ENCODE measurements at places on chromosomes 6 and 20.

DNA sequence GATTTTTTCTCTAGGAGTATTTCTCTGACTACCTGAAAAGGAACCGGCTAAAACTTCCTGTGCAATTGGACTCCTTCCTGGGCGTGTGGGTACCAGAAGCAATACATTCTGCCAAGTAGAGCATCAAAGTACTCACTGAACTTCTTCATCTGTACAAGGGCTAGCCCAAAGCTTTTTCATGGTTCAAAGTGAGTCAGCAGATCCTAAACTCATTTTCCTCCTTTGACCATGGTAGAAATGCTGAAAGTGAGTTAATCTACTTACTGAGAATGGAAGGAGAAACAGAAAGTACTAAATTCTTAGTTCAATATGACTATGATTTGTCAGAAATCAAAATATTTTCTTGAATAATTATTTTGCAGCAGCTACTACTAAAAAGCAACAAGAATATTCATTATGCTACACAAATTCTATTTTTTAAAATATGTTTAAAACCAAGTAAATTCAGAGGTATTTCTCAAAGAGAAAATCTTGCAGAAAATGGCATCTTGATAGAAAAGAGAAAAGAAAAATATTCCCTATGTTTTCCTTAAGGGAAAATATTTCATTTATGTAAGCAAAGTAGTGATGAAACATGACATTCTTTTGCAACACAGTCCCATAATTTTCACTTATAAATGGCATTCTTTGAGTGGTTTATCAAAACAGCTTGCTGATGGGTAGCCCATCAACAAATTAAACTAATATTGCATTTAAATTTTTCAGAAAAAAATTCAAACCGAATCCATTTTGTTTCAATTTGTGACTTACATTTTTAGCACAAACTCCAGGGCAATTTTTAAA, 3.7 kb upstream of the BEND6 start:
- peak; percentile 41 for DNase-seq

DNA sequence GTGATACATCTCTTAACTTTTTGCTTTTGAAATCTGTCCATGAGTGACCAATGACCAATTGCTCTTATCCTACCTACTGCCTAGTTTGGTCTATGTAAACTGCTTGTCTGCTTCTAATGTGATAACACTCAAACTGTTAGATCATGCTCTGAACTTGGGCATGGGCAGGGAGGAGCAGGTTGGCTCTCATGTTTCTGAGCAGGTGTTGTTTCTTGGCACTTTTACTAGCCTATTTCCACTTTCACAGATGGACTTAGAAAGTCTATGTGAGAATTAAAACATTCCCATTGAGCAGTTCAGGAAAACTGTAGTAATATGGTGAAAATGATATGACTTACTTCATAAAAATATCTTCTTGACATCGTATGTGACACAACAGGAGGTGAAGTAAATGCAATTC, 538.4 kb downstream of the HACE1 start:
- DNase-seq, result no peak

- no peak for DNase-seq
Observed at GRCh38 chr20:32511358-32512046, 73.6 kb downstream of the NOL4L start.

GRCh38 chr6:45302832-45303231, 25.3 kb upstream of the RUNX2 start:
- DNase-seq, result no peak

DNA sequence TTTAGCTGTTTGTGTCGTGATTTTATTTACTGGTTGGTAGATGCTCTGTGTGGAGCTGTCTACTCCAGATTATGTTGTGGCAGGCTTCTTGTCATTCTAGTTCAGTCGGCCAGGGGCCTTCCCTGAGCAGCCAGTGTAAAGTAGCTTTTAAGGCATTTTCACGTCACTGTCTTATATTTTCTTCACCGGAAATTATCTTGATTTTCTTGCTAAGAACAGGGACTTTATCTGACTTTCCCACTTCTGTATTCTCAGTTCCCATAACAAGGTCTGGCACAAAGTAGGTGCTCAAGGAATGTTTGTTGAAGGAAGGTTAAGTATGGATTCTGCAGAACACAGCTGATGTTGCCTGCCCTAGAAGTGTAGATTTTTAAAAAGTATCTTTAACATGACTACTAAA, 868 bp downstream of the LTV1 start:
- no peak for DNase-seq

DNA sequence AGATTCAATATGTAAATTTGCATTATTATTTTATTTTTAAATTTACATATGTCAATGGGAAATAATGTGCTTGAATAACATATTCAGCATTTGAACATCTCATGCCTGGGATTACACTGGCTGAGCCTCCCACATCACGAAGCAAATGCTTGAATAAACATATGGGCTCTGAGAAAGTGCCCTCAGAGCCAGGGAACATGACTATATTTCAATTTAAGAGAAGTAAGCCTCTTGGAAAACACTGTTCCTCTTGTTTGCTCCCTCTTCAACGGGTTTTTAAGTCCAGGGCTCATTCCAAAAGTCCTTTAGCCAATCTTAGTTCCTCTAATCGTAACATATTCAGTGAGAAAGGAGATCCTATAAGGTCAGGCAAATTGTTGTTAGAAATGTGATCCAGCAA, 122.0 kb downstream of the GMPR start:
- DNase-seq, result no peak

GRCh38 chr6:154402081-154402780, 45.6 kb upstream of the IPCEF1 start:
- no peak for DNase-seq

GRCh38 chr20:46253391-46253790, 54.9 kb downstream of the CDH22 start:
- no peak for DNase-seq

- DNase-seq, result no peak
Observed at GRCh38 chr6:127222418-127222817, 44.2 kb upstream of the RNF146 start.

GRCh38 chr20:3753098-3753497, 14.5 kb downstream of the ADISSP start:
- DNase-seq, result peak; percentile 79

- no peak for DNase-seq
Observed at GRCh38 chr20:25021336-25021735, 28.8 kb upstream of the APMAP start.

DNA sequence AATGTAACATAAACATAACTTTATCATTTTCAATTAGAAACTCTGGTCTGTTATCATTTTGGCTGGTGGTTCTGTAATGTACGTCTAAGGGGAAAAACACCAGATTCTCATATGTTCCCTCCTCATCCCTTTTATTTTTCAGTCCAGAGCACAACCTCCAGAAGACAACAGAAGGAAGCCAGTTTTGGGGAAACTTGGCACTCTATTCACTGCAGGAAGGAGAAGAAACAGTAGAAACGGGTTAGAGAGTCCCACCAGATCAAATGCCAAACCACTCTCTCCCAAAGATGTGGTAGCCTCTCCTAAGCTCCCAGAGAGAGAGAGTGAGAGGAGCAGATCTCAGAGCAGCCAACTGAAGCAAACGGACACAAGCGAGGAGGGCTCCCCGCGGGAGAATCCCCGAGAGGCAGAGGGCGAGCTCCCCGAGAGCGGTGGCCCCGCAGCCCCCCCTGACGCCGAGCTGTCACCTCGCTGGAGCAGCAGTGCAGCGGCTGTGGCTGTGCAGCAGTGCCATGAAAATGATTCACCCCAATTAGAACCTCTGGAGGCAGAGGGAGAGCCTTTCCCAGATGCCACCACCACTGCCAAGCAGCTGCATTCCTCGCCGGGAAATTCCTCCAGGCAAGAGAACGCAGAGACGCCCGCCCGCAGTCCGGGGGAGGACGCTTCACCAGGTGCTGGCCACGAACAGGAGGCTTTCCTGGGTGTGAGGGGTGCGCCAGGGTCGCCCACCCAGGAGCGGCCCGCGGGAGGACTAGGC, 117.8 kb downstream of the RTN4IP1 start:
- DNase-seq, result no peak

DNA sequence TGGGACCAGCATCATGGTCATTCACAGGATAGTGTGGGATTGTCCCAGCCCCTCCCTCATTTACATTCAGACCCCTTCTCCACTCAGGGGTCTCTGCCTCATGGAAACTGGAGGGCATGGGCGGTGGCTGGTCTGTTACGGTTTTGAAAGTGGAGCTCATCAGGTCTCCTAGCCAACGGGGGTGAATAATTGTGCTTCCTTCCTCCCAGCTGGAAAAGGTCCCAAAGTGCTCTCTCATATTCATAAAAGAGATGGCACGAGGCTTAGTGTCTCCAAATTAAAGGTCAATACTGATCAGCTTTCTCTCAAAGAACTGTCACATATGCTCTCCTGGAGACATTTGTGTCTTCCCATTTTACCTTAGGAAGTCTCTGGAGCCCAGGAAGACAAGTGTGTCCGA, 19.9 kb downstream of the JARID2 start:
- DNase-seq, result no peak

- DNase-seq, result peak; percentile 74
Observed at GRCh38 chr6:166007349-166008263, 160.0 kb downstream of the TBXT start.

- DNase-seq, result peak; percentile 12
Observed at GRCh38 chr6:96939007-96939805, 14.7 kb downstream of the KLHL32 start.

GRCh38 chr6:134937426-134937825, 12.5 kb downstream of the ALDH8A1 start:
- peak; percentile 27 for DNase-seq

Measured in fibroblast of villous mesenchyme (primary cell).